ENCODE measurements at places on chromosomes 3 and 15.

DNA sequence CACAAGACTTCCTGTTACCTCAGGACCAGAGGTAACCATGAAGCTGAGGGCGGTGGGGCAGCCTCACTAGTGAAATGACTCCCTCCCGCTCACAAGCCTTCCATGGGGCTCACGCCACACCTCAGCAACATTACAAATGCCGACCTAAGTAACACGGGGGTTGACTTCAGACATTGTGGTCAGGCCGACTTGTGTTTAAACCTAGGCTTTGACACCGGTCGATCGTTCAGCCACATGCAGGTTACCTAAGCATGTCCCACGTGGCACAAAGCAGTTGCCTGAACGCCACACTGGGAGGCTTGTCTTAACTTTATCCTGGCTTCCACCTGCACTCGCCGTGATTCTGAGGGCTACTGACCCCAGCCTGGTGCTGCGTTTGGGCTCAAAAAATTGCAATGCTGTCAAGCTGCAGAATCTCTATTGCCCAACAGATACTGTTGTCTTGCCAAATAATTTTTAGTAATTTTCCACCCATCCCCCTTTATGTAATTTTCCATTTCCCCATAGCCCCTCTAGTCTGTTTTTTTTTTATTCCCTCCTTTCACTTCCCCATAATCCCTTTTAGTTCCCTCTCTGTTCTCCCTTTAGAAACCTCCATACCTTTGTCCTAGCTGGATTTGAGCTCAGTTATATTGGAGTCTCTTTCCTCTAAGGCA is 158.6 kb upstream of the RGMA start:
- DNase-seq, result no peak

GRCh38 chr3:179526989-179527391 is 35.7 kb upstream of the ACTL6A start:
- DNase-seq, result no peak

- no peak for DNase-seq
Observed at GRCh38 chr15:39621976-39622375, 41.1 kb downstream of the THBS1 start.

GRCh38 chr3:16429086-16429485 is 84.4 kb downstream of the RFTN1 start:
- no peak for DNase-seq

- DNase-seq, result no peak
Observed at GRCh38 chr15:94385441-94385840, 154.1 kb downstream of the MCTP2 start.

DNA sequence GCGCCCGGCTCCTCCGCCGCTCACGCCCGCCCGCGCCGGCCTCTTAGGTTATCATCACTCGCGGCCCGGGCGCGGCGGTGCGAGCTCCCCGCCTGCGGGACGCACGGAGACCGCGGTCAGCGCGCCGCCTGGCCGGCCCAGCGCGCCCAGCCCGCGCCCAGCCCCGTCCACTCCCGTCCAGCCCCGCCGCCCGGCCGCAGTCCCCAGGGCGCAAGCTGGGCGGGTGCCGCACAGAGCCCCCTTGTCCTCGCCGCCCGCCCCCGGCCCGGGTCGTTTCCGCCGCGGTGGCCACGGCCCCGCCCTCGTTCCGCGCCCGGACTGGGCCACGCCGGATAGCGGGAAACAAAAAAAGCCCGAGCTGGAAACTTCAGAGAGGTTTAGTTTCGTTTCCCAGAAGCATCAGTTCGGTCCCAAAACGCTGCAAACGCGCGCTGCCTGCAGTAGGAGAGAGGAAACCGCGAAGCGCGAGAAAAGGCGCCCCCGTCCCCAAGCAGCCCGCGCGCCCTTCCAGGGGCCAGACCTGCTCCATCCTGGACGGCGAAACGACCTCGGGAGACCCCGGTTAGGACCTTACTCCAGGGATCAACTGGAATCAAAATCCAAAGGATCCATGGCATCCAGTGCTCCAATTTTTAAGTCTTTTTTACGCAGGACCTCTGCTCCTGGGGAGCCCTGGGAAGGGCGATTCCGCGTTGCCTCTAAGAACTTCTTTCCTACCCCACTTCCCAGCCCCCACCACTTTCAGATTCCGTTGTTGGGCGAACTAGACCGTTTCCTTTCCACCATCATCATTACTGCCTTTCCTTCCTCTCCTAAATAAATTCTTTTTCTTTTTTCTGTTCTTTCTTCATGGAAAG is at the start of gene ATP10A:
ATP10A (minus strand) TSS at position 217 of the 857 bp plus-strand sequence. CDS start 231 bp downstream, outside the sequence.
- peak; percentile 58 for DNase-seq

DNA sequence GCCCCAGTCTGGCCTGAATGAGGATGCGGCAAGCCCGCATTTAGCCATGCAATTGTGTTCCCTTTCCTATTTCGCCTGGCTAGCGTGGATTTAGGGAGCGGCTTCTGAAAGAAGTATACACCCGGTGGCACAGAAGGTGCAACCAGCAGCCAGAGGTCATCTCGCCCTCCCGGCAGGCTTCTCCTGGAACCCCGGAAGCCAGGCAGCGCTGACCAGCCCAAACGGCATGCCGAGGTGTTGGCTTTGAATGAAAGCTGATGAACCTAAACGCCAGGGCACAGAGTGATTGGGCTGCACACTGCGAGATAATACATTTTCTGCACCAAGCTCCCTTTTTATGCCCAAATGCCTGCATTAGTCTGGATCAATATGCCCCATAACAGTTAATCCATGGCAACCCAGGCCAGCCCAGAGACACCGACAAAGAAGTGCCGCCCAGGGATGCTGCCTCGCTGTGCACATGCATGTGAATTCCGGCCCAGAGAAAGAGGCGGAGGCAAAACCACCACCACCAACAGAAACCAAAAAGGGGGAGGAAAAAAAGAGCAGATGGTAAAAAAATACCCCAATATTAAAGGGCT is 1.4 kb downstream of the SRGAP3 start:
- DNase-seq, result no peak

- no peak for DNase-seq
Observed at GRCh38 chr3:136276049-136276755, 26.1 kb downstream of the PCCB start.

GRCh38 chr3:2950159-2950558 is 160.0 kb downstream of the IL5RA start:
- DNase-seq, result no peak

DNA sequence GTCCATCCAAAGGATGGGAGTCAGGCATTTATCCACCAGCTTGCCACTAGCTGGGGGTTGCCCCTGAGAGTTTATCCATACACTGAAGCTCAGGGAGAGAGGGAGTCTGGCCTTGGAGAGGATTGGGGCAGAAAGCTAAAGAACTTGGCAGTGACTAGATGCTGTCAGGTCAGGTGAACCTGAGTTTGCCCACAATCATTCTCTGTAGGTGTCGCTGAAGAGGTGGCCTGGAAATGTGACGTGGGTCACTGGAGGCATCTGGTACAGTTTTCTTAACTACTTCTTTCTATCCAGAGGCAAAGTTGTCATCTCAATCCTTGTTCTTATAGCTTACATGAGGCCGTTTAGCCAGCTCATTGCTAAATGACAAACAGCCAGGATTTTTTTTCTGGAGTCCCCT is 298.0 kb upstream of the CTNNB1 start:
- DNase-seq, result no peak

- no peak for DNase-seq
Observed at GRCh38 chr3:69784954-69785514, 45.8 kb downstream of the MITF start.

GRCh38 chr15:45534821-45535220 is 12.3 kb upstream of the SLC30A4 start:
- no peak for DNase-seq

- no peak for DNase-seq
Observed at GRCh38 chr3:32450992-32451659, 51.5 kb downstream of the CMTM6 start.

DNA sequence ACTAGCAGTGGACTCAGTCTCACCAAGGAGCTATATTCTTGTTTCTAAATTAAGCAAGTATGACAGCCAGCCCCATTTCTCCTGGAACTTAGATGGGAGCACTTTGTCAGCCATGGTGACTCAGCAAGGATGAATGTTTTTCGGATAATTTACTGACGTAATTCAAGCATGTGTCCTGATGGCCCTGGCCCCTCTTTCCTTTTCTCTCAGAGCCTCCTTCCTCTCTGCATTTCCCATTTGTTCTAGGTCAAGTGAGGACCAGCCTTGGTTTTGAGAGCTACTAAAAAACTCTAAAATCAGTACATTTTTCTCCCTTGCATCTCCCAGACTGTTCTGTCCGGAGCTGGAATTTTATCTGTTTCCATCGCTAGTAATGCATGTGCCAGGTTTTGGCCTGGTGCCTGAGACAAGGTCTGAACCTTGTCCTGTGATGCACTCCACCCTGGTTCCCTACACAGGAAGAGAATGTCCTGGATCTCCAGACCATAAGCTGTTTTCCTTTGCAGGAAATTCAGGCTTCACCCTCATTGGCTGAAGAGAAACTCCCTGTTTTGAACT is 256.6 kb upstream of the ROPN1 start:
- DNase-seq, result no peak

GRCh38 chr3:195738274-195739044 is 17.7 kb downstream of the MUC20 start:
- DNase-seq, result no peak

GRCh38 chr3:126355777-126356372 is 1.3 kb downstream of the KLF15 start:
- no peak for DNase-seq

- DNase-seq, result no peak
Observed at GRCh38 chr15:65303687-65304380, 643 bp upstream of the RNU5B-1 start.

- no peak for DNase-seq
Observed at GRCh38 chr3:139771331-139771730, 93.6 kb upstream of the NMNAT3 start.

GRCh38 chr15:43958861-43959330 is 132.1 kb downstream of the WDR76 start:
- no peak for DNase-seq

DNA sequence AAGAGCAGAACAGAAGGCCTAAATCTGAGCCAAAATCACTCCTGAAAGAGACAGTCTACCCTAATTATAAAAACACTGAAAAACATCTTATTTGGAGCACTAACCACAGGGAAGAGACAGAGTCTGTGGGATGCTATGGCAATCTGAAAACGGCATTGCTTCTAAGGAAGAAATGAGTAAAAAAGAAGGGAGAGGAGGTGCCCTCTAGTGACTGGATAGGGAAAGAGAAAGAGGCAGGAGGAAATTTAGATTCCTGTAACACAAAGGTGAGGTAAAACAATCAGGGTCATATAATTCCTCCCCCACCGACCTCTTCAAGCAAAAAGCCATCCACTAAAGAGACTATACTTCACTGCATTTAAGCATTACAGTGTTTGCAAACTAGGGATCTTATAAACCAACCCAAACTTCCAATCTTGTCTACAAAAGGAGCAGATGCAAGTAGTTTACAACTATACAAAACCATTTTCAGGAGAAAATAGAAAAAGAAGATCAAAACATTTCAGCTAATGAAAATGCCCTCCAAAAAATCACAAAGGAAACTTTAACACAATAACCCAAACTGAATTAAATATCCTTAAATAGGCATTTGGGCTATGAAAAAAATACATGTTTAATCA is 32.6 kb downstream of the HACD2 start:
- DNase-seq, result no peak

DNA sequence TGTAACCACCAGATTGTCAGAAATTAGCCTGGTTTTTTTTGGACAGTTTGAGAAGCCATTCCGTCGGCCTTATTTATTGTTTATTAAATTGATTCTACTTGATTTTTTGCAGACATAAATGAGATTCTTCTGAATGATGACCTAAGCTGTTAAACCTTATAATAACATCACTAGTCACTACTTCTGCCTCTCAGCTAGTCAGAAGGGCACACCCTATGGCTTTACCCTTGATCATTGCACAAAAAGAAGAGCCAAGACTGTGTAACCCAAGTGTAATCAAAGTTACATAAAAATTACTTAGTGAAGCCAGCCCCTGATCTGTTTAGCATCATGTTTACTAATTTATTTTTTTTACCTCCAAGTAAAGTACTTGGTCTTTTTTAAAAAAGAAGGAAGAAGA is 64.3 kb downstream of the CHL1 start:
- no peak for DNase-seq

DNA sequence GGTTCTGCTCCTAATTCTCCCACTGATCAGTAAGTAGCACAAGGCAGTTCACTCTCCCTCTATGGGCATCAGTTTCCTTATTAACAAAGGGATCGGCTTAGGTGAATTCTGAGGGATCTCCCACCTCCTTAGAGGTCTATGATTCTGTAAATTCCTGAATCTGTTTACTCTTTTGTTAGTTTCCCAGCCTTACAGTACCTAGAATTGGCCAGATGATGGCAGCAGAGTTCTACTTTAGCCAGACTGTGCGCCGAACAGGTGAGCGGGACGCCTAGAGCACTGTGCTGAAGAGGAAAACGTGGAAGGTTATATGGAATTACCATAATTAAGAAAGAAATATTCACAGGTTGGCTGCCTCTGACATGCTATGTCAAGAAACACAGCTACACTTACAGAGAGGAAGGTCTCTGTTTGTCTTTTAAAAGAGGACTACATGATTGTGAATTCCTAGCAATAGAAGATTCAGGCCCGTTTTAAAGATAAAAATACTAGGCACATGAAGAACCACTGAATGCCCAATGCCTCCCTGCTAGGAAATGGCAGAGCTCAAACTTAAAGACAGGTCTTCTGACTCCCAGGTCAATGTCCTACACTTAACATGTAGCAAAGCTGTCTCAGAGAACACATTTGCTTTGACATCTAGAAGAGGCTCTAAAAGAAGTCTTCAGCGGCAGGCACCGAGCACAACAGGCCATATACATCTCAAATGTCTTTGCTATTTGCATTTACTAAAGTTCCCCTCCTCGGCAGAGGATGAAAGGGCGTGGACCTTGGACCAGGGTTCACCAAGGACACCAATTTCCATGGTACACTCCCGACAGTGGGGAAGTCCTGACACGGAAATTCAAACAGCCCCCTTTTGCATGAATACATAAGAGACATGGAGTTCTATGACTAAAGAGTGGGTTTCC is 259.9 kb downstream of the FGF12 start:
- DNase-seq, result no peak

DNA sequence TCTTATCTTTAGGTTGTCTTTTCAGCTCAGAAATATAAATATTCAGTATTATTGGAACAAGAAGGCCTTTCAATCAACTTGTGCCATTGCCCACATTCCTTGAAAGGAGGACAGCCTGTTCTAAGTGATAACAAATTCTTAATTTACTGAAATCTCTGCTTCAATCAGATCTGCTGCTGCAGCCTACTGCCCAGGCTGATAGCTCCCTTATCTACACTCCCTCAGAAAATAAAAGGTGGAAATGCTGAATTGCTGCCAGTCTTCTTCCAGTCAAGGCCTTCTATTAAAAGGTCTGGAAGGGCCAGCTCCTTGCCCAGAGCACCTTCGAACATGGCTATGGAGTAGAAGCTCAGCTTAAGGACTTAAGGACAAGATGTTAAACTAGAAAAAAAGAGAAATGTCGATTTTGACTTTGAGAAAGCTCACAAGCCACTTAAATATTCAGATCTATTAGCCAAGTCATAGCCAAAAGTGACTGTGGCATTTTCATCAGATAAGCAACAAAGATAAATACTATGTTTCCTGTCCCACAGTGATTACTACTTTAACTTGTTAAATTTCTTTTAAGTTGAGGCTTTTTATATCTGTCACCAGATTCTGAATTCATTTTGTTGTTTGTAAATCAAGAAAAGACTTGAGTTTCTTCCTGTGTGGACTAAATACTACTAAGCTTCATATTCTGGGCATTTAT is 480.5 kb upstream of the CBLB start:
- no peak for DNase-seq
